ENCODE measurements at places on chromosomes 1 and 21.
A peak's percentile ranks its signal among the peaks of the same experiment; 100 is the strongest.

GRCh38 chr21:37368541-37369279, 2.1 kb downstream of the DYRK1A start:
- DNase-seq, result no peak

DNA sequence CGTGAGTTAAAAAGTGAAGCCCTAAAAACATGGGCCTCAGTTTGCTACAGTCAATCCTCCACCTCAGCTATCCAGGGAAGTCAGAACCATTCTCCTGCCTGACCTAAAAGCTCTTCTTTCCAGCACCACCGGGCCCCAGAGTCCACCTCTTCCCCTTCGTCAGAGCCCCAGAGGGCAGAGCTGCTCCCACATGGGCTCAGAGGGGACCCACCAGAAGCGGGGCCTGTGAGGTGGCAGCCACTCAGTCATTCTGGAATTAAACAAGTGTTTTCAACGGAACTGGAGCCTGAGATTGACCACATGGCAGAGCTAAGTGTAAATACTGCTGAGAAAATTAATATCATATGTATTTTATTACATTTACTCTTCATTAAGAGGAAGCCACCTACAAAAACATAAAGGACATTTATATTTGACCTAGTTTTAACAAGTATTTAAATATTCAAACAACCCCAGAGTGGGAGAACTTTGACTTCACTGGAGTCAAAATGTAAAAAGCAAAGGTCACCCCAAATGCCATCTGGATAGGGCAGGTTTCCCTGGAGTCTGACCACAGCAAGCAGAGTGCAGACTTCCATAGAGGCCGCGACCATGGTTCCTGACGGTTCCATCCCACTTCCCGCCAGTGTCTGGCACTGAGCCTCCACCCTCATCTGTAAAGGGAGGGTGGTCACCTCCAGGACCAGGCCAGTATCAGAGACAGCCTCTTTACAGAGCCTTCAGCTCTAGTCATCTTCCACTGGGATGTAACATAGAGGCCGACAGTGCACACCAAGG, 1.8 kb downstream of the SUMO3 start:
- DNase-seq, result no peak

- DNase-seq, result no peak
Measured at GRCh38 chr1:234660536-234661316, 50.7 kb upstream of the IRF2BP2 start.

- DNase-seq, result no peak
Measured at GRCh38 chr1:95002540-95003432, 70.0 kb downstream of the ALG14 start.

- DNase-seq, result no peak
Measured at GRCh38 chr1:205856433-205856832, 6.5 kb upstream of the PM20D1 start.

GRCh38 chr1:44819196-44819607, 10.9 kb downstream of the BTBD19 start:
- DNase-seq, result no peak

DNA sequence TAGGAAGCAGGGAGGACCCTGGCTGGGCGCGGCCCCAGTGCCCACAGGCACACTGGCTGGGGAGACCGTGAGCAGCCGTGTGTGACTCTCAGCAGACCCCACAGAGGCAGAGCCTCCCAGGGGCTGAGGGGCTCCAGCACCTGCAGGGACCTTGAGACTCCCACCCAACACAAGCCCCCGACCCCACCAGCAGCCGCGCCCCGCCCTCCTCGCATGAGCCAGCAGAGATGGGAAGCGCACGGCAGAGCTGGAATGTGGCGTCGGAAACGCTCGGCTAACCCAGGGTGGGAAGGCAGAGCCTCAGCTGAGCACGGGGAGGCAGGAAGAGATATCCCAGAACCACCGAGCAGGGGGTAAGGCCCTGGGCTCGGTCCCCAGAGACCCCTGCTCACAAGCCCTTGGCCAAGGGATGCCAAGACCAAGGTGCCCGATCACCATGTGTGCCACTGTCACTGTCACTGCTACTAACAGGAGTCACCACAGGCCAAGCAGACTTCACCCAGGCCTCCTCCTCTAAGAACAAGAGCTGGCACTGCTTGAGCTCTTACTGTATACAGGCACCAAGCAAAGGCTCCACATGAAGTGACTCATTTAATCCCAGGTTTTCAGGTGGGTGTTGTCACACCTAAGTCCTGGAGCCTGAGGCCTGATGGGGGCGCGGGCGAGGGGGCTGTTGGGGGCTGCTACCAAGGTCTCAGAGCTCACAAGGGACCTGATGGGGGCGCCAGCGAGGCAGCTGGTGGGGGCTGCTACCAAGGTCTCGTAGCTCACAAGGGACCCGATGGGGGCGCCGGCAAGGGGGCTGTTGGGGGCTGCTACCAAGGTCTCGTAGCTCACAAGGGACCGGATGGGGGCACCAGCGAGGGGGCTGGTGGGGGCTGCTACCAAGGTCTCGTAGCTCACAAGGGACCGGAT, 20.1 kb downstream of the MEGF6 start:
- DNase-seq, result no peak

DNA sequence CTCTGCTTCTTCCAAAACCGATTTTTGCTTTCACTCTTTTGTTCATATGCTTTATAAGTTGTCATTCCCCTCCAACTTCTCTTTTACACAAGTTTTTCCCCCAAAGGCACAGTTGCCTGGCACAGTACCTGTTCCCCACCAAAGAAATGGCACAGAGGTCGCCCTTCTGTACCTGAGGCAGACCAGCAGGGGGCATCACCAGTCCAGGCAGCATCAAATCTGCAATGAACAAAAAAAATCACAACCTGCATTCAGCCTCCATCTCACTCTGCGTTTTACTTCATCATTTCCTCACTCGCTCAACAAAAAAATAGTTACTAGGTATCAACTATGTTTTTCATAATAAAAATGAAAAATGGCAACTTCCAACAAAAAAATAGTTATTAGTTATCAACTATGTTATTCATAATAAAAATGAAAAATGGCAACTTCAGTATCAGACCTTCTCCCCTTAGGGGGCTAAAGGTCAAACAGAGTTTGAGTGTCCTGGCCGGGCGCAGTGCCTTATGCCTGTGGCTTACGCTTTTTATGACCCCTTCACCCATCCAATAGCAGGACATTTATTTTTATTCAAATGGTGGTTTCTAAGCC, 4.1 kb downstream of the EIF2D start:
- peak; percentile 48 for DNase-seq

DNA sequence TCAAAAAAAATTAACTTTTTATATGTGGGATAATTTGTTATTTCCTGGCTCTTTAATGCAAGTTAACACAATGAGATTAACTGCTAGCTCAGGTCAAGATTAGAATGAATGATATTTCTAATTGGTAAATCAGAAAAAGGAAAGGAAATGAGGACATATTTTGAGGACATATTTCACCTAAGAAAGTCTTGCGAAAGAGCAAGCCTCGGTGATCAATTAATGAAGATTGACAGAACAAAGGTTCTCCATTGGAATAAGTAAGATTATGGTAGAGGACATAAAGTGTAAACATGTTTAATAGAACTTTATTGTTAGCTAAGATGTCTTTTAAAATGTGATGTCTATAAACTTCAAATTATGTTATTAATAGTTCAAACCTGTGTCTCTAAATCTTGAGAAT, 1617.8 kb downstream of the KCNT2 start:
- DNase-seq, result no peak

GRCh38 chr1:22619252-22619651, 17.2 kb upstream of the C1QA start:
- no peak for DNase-seq

- no peak for DNase-seq
Measured at GRCh38 chr1:232186931-232187330, 443.0 kb downstream of the SIPA1L2 start.

DNA sequence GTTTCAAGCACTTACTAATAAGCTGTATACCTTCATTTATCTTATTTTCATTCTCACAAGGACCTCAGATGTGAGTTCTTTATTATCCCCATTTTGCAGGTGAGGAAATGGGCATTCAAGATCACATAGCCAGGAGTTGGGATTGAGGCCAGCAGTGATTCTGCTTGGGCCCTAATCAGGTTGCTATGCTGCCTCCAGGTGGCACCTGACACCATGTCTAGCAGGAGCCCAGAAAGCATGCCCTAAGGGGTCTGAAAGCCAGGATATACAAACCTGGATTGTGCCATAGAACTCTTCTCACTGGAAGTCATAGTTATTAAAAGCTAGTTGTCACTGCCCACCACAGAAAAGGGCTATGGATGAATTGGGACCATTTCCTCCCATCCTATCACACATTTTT, 61.1 kb downstream of the FYB2 start:
- no peak for DNase-seq

DNA sequence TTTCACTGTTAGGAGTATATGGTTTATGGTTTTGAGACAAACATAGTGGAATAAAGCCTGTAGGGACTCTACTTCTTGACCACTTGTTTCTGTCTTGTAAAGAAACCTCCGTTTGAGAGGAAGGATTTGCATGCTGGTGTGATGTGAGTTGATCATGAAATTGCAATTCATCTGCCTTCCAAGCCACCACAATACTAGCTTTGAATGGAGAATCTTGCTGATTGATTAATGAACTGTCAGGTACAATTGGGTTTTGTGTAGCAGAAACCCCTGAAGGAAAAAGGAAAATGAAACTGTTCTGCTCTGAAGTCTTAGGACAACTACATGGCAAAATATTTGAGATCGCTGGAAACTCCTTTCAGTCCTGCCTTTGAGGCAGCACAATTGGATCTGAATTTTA, 90.7 kb downstream of the VPS13D start:
- DNase-seq, result no peak

- DNase-seq, result no peak
Measured at GRCh38 chr1:207805841-207806421, 54.1 kb downstream of the CD46 start.

- DNase-seq, result no peak
Measured at GRCh38 chr1:78126506-78126905, 80.7 kb downstream of the GIPC2 start.

DNA sequence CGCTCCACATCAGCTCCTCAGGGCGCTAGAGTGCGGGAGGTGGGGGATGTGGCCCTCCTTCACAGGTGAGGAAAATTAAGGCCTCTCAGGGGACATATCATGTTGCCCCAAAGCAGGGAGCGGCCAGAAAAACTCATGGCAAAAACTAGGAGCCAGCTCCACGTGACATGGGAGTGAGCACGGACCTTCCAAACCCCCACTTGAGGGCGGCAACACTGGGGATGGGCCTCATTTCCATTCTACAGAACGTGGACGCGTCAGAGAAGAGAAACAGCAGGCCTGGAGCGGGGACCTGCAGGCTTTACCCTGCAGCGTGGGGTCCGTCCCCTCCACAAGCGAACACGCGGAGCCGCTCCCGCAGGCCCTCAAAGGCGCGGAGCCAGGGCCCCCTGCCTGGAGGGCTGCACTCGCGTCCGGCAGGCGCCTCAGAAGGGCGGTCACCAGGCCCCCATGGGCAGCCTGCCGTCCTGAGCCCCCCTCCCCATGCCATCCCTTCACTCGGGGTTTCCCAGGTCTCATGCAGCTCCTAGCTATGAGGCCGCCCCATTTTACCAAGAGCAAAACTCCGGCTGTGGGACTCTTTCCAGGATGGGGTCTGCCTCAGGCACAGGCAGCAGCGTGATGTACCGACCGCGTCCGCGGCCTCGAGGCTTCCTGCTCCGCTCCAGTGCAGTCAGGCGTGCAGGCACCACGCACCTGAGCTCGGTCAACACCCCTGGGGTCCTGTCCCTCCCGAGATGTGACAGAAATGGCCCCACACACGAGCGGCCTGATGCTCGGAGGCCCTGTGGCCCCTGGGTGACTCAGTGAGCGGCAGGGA, 5.5 kb downstream of the CFAP410 start:
- DNase-seq, result no peak

DNA sequence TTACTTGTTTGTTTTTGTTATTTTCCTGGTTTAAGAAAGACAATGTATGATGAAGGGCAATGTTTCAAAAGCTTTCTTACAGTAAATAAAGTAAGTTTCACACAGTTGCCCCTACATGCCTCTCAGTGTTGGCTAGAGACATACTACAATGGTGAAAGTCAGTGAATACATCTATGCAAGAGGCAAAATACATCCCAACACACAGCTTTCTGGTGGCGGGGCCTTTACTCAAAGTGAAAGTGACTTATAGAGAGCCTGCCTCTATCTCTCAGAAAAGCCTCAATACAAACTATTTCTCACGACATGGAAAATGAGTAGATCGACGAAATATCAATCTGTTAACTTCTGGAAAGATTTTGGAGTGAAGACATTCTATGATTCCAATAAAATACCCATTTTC, 122.3 kb downstream of the SLC30A10 start:
- no peak for DNase-seq

DNA sequence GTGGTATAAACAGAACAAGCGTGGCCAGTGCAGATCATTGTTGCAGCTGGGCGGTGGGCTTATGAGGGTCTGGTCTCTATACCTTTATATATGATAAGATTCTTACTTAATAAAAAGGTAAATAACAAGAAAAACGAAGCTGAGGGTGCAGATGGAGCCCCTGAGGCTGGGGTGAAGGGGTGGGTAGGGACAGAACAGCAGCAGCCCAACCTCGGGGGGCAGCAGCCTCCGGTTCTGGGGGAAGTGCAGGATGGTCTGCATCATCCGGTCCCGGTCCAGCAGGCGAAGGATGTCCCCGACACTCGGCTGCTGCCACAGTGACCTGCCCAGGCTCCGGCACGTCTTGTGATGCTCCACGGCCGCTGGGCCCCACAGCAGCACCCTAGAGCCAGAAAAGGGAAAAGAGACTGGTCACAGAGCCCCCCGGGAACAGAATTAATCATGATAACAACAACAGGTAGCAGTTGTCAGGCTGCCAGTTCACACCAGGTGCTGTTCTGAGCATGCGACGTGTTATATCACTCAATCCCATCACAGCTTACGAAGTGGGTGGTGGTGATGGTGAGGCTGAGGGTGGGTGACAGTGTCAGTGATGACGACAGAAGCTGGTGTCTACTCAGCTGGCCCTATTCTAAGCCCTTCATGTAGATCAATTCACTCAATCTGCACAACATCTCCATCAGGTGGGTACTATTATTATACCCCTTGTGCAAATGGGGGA, 35.5 kb downstream of the MRAP start:
- no peak for DNase-seq

Data from T-helper 17 cell (primary cell).